ENCODE measurements at places on chromosomes 3 and 15.

GRCh38 chr15:40238532-40239403 is at the start of gene PAK6:
Gene PAK6 (plus strand): TSS chr15:40239063. CDS start chr15:40264786, 25,723 bp downstream.
- DNase-seq, result no peak

DNA sequence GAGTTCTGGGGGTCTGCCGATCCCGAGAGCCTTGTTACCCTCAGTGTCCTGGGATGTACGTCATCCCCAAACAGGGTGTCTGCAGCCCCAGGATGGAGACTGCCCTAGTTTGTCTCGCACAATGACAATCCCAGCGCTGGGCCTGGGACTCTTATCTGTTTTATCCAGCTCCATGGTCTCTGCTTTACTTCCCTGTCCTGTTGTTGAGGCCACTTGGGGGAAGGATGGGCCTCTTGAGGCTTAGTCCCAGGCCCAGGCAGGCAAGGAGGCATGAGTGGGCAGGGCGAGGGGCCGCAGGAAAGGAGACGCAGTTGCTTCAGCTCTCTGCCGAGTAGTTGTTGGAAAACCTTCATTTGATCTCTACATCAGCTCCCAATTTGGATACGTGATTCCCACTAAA is 17.4 kb downstream of the SMAD6 start:
- DNase-seq, result no peak

GRCh38 chr3:152199102-152199840 is 69.5 kb upstream of the MBNL1 start:
- DNase-seq, result no peak

- no peak for DNase-seq
Observed at GRCh38 chr15:33234020-33234461, 39.5 kb upstream of the FMN1 start.

- no peak for DNase-seq
Observed at GRCh38 chr3:114775395-114775794, 371.7 kb downstream of the ZBTB20 start.
